Fibroblast of the aortic adventitia (primary cell): ENCODE measurements at places on chromosomes 1 and 21.

DNA sequence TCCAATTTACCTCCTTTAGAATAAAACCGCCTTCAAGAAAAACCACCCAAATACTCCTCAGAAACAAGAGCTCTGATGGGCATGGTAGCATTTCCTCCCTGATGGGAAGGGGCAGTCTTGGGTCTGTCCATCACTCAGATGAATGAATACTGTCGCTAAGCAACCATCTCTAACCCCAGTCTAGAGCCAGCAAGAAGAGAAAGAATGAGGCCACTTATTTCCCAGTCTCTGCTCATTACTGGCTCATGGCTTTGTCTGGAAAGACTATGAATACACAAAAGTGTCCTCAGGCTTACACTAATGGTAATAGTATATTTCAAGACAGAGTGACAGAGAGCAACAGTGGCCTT is 51.0 kb upstream of the F3 start:
- no peak for DNase-seq

- no peak for DNase-seq
Measured at GRCh38 chr21:16312321-16312720, 582.5 kb downstream of the USP25 start.

- DNase-seq = no peak
Measured at GRCh38 chr1:62800825-62801306, 16.9 kb downstream of the ATG4C start.

DNA sequence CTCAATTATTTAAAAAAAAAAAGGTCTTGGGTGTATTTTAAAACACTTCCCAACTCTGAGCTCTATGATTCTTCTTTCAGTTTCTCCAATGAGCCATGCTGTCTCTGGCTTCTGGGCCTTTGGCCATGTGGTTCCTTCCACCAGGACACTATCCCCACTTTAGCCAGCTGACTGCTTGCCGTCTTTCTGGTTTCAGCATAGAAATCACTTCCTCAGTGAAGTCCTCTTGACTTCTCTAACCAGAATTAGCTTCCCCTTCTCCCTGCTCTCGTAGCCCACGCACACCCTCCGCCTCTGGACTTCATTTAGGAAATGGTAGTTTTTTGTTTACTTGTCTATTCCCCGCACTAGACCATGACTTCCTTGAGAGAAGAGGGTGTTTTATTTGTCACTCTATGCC is 1.1 kb upstream of the DIO1 start:
- no peak for DNase-seq

- DNase-seq = no peak
Measured at GRCh38 chr1:33358114-33358794, 37.4 kb upstream of the A3GALT2 start.
